ENCODE measurements at places on chromosomes 5 and 9. TPM values are rescaled to one million over a fixed set of nuclear protein-coding genes. Genes with fewer than 3 reads are reported as not detected.

ELL2 gene
- 30.5 TPM for total RNA-seq

- no peak for DNase-seq
Measured at GRCh38 chr5:103295871-103296270, 37.3 kb downstream of the MACIR start.

DNA sequence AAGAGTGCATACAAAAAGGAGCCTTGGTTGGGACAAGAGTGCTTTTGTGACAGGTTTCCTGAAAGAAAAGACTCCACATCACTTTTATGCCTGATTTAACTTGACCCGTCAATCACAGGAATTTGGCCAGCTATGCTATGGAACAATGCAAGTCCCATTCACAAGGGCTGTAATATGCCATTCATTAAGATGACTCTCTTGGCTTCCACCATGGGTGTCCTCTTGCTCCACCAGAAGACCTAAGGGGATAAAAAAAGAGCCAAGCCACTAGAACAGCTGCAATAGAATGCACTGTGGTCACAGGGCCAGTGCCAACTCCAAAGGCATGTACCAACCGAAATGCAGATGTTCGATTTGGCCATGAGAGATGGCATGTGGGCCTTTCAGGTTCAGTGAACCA, 480.1 kb upstream of the MPDZ start:
- DNase-seq: no peak

DNA sequence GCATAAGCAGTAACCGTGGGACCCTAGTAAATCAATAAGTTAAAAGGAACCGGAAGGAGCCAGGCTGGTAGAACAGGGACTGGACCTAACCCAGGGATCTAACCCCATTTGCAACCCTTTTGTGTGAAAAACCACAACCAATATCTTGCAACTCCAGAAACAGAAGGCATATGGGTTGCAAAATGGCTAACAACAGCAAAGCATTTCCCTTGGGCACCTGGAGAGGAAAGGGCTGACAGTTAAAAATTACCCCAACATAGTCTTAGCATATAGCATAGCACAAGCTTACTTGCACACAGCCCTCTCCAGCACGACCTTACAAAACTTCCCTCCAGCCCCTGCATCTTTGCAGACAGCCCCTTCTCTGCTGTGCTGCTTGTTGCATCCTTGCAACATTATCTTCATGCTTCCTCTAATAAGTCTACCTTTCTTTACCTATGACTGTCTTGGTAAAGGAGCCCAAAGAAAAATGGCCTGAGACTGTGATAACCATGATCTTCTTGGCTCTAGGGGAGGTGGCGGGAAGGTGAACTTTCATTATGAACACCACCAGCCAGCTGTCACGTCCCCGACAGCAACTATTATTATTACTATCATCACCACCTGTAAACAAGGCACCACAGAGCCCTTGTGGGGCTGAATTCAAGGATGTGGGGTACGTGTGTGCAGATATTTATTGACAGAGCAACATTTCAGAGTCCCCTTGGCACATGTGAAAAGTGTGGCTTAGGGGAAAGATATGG, 49.8 kb downstream of the PRRC1 start:
- no peak for DNase-seq

DBH gene
- total RNA-seq: not detected

FIBCD1 gene
- 0.54 TPM for total RNA-seq

DNA sequence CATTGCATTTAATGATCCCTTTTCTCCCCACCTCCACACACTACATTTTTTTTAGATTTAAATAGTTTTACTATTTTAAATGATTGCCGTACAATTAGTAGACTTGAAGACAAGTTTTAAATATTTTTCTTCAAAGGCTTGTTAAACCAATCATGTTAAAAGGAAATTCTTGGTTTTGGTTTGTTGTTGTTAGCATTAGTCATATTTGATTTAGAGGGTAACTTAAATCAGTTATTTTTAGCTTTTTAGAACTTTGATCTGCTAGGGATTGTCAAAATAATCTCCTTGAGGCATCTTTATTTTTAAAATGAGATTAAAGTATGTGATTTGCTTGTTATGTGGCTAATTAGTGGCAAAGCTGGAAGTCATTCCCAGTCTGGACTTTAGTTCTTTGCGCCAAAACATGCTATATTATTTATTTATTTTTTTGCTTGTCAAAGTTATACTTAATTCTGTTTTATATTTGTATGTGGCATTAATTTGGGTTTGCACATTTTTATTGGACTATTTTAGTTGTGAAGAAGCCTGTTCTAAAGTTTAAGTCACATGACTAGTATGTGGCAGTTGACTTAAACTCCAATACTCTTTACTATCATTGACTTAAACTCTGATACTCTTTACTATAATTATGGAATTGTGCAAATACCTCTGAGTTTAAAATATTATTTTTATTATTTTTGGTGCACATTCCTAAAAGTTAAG, 14.7 kb downstream of the ITGA1 start:
- DNase-seq: no peak

MEIKIN gene
- not detected for total RNA-seq

Data from cardiac septum (tissue), 1 donor.